ENCODE measurements at places on chromosomes 6 and 20.

DNA sequence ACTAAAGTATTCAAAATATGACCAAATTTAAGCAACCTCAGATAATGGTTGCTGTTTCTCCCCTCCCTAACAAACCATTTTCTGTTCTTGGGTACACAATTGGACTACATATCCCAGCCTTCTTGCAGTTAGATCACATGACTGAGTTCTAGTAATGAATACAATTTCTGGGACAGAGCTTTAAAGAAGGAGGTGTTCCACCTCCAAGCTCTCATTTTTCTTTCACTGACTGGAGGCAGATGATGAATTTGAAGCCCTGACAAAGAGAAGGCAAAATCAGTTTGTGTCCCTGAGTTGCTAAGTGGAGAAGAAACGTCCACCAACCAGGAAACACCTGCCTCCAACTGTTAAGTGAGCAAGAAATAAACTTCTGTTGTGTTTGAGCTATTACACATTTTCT lies 117.2 kb downstream of the LCA5 start:
- DNase-seq, result no peak

DNA sequence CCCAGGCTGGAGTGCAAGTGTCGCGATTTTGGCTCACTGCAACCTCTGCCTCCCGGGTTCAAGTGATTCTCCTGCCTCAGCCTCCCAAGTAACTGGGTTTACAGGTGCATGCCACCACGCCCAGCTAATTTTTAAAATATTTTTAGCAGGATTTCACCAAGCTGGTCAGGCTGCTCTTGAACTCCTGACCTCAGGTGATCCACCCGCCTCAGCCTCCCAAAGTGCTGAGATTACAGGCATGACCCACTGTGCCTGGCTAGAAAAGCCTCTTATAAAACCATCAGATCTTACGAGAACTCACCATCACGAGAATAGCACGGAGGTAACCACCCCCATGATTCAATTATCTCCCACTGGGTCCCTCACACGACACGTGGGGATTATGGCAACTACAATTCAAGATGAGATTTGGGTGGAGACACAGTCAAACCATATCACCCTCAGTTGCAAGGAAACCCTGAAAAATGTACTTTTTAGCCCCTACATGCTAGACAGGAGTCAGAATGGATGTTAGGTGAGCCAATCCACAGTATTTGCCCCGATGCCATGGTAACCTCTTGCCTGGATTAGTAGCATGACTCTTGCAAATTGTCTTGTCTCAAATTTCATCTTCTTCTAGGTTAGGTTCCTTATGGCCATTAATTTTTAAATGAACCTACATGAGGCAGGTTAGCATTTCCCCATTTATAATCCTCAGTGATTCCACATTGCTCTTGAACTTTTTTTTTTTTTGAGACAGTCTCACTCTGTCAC lies 17.1 kb upstream of the SASH1 start:
- DNase-seq, result peak; percentile 41

DNA sequence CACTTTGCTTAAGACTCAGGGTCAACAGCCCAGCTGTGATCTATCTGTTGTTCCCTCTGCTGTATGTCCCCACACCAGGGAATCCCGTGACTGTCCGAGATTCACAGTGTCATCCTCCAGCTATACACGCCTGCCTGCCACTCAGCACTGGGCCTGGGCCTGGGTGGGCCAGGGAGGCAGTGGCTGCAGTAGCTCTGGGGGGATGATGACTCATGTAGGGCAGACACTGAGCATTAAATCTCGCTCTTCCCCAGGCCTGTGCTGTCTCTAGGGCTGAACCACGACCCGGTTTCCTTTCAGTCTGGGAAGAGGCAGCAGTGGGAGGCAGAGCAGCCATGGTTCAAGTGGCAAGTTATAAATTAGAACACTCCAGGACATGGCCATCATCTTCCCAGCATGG lies 173.9 kb downstream of the LRFN2 start:
- DNase-seq, result peak; percentile 85

DNA sequence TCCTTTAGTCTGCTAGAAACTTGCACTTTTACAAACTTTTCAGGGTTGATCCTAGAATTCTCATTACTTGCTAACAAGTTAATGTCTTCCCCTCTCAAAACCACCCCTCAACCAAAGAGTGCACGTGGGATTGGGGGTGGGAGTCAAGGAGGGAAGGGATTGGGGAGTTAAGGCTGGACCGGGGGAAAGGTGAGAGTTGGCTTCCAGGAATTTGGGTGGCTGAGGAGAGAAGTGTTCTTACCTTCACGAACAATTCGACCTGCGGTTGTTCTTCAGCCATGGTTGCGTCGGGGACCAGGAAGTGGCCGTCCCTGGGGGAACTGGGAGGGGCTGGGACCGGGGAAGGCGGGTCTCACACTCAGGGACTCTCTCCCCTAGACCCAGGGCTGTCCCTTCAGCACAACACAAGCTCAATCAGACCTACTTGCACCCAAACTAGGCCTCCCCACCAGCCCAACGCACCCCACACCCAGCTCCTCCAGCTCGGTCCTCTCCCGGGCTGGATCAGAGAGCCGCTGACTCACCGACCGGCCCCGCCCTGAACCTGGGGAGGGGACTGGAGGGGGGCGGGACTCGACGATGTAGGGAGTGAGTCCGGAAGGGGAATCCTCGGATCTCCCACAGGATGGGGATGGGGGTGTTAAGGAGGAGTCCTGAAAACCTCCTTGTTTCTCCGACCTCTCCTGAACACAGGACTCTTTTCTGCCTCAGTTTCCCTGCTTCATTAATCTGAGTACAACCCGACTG lies at the start of gene CLIC1:
Gene CLIC1 (minus strand): TSS at position 510 of the 747 bp plus-strand sequence. CDS start 230 bp downstream, at position 280.
- DNase-seq, result peak; percentile 91

- no peak for DNase-seq
These were observed 15.6 kb downstream of the JAG1 start for GRCh38 chr20:10658051-10658823.

- peak; percentile 8 for DNase-seq
These were observed 40.8 kb downstream of the ANKEF1 start for GRCh38 chr20:10075606-10076005.

DNA sequence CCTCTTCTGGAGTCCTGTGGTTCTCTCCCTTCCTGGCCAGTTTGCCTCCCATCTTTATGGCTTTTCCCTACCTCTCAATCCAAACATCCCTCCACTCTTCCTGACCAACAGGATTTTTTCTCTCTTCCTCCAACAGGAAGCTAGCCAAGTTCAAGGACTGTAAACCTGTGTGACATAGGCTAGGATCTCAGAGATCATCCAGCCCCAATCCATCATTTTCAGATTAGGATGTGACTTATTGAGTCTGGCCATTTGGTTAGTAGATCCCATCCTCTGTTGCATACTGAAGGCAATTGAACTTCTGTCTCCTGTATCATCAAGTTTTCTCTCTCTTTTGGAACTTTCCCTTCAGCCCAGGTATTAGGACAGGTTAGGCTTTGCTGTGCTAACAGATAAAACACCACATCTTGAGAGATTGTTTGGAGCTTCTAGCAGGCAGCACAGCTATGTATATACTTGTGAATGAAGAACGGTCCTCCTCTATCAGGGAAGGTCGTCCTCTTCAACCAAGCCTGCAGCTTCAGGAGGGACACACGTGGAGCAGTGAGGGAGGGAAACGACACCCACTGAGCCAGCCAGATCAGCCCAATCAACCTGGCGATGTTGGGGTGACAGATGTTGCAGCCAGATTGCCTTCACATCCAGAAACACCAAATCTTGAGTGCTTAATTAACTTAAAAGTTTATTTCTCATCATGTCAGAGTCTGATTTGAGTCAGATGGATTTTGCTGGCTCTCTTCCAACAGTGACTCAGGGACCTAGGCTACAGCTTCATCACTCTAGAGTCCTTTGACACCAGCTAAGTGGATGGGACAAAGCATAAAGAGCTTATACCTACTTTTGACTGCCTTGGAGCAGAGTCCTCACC lies 106.8 kb downstream of the GJA10 start:
- DNase-seq, result no peak

DNA sequence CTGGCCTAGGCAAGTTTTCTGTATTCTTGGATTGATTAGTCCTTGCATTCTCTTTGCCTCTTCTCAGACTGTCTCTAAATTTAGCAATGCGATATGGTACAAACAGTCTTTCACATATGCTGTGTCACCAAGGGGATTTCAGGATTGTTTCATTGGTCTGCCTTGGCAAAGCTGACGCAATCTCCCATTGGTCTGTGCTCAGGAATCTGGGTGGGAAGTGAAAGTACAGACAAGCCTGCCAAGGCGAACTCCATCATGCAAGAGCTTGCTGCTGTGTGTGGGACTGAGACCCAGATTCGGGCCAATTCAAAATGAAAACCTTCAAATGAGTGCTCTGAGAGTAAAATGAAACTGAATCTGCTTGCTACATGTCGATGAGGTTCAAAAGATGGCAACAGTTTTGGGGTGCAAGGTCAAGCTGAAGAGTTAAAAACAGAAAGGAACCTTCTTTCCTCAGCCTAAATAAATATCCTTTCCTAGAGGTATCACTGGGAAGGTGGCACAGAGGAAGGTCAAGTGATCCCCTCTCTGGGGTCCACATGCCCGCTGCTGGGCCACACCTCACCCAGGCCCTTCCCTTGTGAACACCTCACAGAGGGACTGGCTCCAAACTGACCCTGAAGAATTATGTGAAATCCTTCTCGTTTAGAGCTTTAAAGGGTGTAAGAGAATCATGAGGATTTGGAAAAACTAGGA lies 198.8 kb upstream of the PREP start:
- DNase-seq, result peak; percentile 98

GRCh38 chr6:157768304-157768703 lies 54.7 kb upstream of the SNX9 start:
- DNase-seq, result no peak

- peak; percentile 32 for DNase-seq
These were observed 428.4 kb upstream of the MARCKS start for GRCh38 chr6:113428702-113429101.

- DNase-seq, result no peak
These were observed 2.7 kb downstream of the HIVEP1 start for GRCh38 chr6:12014873-12015149.

GRCh38 chr6:307065-307814 lies 15.0 kb downstream of the DUSP22 start:
- DNase-seq, result no peak

- no peak for DNase-seq
These were observed 8.9 kb upstream of the SNRNP48 start for GRCh38 chr6:7580927-7581618.

DNA sequence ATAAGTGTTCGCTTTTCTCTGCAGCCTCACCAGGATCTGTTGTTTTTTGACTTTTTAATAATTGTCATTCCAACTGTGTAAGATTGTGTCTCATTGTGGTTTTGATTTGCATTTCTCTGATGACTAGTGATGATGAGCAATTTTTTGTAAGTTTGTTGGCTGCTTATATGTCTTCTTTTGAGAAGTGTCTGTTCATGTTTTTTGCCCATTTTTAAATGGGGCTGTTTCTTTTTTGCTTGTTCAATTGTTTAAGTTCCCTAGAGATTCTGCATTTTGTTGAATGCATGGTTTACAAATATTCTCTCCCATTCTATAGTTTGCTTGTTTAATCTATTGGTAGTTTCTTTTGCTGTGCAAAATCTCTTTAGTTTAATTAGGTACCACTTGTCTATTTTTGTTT lies 295.9 kb downstream of the PACRG start:
- DNase-seq, result no peak

GRCh38 chr6:145887969-145888368 lies 73.4 kb upstream of the FBXO30 start:
- DNase-seq, result peak; percentile 29

GRCh38 chr20:39094391-39094790 lies 132.2 kb downstream of the DHX35 start:
- no peak for DNase-seq

GRCh38 chr6:44156494-44157151 lies 2.0 kb upstream of the CAPN11 start:
- DNase-seq, result no peak

DNA sequence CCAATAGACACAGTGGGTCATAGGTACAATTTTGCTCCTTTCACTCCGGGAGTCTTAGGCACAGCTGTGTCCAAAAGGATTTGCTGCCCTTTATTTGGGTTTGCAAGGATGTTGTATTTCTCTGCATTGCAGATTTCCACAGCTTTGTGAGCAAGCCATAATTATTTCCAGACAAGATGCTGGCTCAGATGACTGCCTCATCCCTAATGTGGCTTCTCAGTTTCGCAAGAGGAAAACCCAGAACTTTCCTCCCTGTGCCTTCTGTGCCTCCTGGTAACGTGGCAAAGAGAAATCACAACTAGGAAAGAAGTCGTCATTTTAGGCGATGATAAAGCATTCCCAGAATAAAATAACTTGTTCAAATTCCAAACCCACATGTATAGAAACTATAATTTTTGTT lies 33.7 kb downstream of the FAM50B start:
- DNase-seq, result peak; percentile 17

GRCh38 chr6:24441599-24441904 lies 38.8 kb downstream of the MRS2 start:
- no peak for DNase-seq

DNA sequence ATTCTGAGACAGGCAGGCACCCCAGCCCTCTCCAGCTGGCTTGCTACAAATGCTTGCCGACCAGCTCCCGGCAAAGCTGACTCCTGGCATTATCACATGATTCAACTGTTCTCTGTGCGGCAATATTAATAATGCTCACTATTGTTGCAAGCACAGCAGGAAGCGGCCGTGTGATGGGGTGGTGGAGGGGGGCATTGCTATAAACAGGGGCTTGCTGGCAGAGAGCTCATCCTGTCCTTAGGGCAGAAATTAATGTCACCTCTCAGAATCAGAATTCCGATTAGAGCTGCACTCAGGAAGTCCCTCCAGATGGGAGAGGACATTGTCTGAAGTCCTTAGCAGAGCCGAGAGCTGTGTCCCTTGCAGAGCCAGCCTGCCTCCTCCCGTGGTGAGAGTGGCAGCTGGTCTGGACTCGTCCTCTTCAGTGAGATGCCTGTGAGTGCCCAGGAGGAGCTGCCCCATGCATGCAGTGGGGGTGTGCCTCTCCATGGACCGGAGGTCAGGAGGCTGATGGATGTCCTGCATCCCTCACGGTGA lies 162.5 kb downstream of the CDH4 start:
- DNase-seq, result no peak

GRCh38 chr20:20443504-20443903 lies 75.6 kb downstream of the INSM1 start:
- DNase-seq, result no peak

DNA sequence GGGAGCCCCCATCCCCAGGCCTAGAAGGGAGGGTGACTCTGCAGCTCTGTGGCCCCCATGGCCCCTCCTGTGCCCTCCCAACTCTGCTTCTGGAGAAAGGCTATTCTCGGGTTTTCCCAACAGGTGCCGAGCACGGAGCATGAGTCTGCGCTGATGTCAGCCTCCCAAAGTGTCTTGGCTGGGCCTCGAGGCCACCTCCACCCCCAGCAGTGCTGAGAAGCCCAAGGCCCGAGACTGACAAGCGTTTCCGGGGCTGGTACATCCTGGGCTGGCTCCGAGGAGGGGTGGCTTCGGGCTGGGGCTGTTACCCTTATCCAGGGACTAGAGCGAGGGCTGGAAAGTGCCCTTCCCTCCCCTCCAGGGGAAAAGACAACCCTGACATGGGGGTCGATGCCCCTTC lies 60.2 kb upstream of the GATA5 start:
- no peak for DNase-seq
